AG04450 (cell line): ENCODE measurements at places on chromosomes 7 and 10.

GRCh38 chr10:82429302-82429701 lies 554.3 kb downstream of the NRG3 start:
- DNase-seq, result no peak

DNA sequence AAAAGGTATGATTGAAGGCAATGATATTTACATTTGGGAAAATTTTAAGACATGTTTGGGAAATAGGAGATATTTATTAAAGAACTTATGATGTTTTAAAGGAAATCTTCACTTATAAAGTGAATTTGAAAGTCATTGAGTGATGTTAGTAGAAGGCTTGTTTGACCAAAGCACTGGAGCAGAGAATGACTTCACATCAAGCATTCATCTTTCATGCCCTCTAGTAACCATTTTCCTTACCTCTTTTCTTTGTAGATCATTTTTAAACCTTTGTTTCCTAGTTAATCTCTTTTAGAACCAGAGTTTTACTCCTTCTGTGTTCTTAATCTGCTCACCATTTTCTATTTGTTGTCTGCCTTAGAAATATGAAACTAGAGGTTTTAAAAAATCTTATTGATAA lies 111.3 kb upstream of the FOXP2 start:
- no peak for DNase-seq

DNA sequence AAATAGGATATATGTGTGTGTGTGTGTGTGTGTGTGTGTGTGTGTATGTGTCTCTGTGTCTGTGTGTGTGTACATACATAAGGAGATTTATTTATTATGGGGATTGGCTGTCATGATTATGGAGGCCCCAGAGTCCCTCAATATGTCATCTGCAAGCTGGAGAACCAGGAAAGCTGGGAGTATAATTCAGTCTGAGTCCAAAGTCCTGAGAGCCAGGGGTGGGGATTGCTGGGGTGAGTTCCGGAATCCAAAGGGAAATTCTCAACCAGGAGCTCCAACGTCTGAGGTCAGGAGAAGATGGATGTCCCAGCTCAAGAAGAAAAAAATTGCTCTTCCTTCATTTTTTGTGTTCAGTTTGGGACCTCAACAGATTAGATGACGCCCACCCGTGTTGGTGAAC lies 50.7 kb upstream of the PLPP4 start:
- DNase-seq, result no peak

GRCh38 chr10:114755537-114755936 lies 66.0 kb upstream of the FHIP2A start:
- DNase-seq, result no peak

GRCh38 chr7:139583826-139584553 lies 60.5 kb downstream of the CLEC2L start:
- no peak for DNase-seq

- no peak for DNase-seq
These were observed 14.6 kb downstream of the DRGX start for GRCh38 chr10:49381111-49381900.

DNA sequence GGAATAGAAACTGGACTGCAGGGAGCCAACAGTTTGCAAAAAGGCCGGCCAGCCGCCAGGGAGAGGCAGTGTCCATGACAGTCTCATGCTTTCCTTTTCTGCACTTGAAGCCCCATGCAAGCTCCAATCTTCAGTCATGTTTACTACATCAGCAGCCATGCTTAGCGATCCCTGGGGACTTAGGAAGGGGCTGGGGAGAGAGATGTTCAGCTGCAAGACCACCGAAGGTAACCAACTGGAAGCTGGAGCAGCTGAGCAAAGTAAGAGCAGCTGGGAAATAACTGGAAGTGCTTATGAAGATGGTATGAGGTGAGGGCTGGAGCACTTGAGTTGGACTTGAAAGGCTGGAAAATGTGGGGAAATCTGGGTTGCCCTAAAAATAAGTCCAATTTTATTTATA lies 37.0 kb downstream of the PRR15 start:
- no peak for DNase-seq

GRCh38 chr7:98870121-98870651 lies 372 bp upstream of the TMEM130 start:
- no peak for DNase-seq

DNA sequence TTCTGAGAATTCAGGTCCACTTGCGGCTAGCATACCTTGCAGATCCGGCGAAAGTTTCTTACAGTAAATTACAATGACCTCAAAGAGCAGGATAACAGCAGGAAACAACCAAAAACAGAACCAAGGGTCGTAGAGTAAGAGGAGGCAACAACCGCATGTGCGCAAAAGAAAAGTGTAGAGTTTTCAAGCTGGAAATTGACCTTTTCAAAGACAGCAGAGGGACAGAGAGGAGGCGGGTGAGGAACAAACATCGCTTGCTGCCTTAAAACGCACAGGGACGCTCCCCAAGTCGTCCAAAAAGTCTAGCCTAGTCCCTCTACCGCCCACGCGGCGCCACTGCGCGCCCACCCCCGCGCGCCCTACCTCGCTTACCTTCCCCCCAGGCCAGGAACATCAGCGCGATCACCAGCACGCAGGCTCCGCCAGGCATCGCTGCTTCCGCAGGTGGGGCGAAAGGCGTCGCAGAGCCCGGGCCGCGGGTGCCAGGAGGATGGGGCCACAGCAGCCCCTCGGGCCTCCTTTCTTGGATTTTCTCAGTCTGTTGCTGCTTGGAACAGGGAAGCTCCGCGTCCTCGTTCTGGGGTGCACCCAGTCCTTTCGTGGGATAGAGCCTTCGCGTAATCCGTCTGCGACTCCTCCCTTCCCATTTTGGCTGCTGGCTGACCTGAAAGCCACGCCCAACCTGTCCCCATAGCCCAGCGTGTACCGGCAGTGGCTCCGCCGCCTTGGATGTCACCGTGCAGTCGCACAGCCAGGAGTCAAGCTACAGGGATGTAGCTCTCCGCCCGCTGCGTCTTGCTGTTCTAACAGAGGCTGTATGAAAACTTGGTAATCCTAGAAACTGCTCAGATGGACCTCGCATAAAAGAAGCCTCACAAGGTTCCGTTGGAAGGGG lies at the start of gene VWDE:
VWDE (minus strand) TSS at position 579 of the 895 bp plus-strand sequence; CDS start at position 430, 149 bp downstream.
- no peak for DNase-seq

DNA sequence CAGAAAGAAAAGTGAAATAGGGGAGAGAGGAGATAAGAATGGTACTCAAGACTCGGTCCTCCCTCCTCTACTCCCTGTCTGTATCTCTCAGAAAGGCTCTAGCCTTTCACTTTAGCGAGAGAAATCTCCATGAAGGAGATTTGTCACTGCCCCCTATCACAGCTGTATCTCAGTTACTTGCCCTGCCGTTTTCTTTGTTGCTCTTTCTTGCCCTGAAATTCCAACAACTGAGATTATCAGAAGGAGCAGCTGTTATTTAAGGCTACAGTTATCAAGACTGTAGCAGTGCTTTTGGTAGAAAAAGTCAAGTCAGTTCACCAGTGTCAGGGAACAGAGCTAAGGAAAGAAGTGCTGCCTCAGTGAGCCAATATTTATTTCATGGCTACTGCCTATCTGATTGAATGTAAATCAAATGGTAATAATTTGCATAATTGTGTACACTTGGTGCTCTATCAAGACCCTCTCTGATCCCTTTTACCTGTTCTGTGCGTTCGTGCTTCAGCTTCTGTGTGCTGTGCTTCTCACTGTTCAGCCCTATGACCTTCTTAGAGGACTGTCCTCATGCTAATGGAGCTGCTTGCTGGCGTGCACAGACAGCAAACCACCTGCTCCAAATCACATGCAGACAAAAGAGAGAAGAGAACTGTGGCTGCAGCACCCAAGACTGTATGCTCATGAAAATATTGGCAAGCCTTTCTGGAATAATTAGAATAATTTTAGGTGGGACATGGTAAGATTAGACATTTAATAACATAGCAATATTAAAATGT lies 180.2 kb upstream of the FAM3C start:
- no peak for DNase-seq

GRCh38 chr10:22977751-22978150 lies 49.9 kb downstream of the ARMC3 start:
- no peak for DNase-seq

DNA sequence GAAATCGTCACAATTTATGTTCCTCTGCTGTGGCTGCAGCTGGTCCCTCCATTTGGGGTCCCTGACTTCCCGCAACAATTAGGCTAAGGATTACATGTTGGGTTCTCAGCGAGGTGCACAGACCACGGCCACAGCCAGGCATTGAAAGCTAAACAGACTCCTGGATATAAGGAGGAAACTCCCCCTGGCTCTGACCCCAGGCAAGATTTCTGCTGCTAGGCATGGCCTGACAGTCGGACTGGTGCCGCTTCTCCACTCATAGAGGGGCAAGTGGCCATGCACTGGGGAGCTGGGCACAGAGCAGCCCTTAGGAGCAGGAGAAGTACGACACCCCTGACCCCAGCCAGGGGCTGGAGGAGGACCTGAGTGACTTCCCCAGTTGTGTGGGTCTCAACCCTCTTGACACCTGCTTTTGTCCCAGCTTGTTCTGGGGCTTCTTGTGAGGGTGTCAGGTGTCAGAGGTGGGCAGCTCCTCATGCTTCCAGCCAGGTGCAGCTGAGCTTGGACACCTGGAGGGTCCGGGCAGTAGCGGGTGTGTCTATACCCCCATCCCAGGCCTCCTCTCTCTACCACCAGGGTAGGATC lies 38.3 kb downstream of the TSPAN15 start:
- no peak for DNase-seq

- DNase-seq, result no peak
These were observed 50.8 kb downstream of the AP3M1 start for GRCh38 chr10:74099836-74100235.

- no peak for DNase-seq
These were observed 40.1 kb downstream of the KCNH2 start for GRCh38 chr7:150937848-150938561.

DNA sequence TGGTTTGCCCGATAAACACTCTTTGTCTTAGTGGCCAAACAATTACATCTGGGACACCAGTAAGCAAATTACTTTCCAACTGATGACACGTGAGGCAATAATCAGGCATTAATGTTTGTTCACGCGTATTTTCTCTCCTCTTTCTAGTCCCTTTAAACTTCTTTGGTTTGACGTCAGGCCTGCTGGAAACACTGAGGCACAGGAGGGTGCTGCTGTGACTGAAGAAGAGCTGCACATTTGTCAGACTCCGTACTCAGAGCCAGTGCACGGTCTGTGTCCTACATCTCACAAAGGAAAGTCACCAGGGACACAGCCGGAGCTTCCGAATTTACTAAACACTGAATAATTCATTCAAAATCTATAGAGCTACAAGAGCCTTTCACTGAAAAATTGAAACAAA lies 57.6 kb upstream of the ANAPC16 start:
- no peak for DNase-seq

GRCh38 chr7:10346032-10346431 lies 627.6 kb upstream of the PHF14 start:
- no peak for DNase-seq

- no peak for DNase-seq
These were observed 319.0 kb downstream of the TNS3 start for GRCh38 chr7:47262881-47263280.

DNA sequence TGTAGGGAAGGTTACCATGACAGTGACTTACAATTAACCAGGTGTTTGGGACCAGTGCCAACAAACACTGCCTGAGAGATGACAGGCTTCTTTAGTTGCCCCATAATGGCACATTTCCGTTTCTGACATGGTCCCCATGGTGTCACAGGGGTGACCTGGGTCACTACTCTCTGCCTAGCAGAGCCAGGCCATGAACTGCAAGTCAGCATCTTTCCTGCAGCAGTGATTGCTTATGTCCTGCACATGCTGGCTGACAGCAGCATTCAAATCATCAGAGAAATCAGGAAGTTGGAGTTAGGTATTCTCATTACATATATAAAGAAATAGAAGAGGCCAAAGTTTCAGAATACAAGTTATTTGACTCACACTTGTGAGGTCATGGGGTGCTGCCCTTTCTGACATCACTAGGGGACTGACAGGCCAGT lies 47.1 kb upstream of the ZNRF2 start:
- no peak for DNase-seq

GRCh38 chr10:49758249-49758930 lies 3.7 kb downstream of the OGDHL start:
- DNase-seq, result no peak

DNA sequence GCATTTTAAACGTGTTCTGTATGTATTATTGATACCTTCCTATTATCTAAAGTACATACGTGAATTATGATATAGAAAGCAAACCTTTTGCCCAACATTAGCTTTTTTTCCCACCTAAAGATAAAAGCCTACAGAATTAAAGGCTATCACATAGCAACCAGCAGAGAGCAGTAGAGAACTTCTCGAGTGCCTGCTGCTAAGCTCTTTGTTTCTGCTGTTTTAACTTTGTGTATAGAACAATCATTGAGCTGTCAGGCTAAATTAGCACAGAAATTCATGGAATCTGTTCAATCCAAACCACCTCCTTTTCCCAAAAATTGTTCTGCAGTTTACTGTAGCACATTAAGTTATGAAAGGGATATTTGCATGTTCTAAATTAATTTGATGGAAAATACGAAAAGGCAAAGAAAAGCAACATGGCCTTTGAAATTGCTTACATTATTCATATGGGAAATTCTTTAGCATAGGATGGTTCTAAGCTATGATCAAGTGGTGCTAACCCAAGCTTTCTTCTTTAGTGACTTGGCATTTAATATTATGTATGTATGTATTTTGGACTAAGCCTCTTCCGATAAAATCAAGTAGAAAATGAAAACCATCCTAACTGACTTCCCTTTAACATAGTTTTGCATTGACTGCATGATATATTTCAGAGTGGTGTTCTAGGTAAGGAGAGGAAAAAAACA lies 1288.5 kb downstream of the GATA3 start:
- peak; percentile 10 for DNase-seq

DNA sequence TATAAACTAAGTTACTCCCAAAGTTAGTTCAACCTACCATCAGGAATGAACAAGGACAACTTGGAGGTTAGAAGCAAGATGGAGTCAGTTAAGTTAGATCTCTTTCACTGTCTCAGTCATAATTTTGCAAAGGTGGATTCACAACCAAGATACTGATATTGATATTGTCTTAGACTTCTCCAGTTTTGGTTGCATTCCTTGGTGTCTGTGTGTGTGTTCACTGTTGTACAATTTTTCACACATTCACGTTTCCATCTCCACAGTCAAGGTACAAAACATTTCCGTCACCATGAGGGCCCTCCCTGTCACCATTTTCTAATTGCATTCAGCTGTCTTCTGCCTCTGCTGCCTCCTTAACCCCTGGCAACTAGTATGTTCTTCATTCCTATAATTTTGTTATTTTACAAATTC lies 41.1 kb downstream of the AKR1E2 start:
- DNase-seq, result no peak

DNA sequence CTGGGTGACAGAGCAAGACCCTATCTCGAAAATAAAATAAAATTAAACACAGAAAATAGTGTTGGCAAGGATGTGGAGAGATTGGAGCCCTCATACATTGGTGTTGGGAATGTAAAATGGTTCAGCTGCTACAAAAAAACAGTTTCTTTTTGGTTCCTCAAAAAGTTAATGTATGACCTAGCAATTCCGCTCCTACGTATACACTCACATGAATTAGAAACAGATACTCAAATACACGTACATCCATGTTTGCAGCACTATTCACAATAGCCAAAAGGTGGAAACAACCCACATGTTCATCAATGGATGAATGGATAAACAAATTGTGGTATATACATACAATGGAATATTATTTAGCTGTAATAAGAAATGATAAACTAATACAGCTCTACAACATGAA lies 28.4 kb upstream of the CHCHD3 start:
- DNase-seq, result no peak
